ENCODE measurements at places on chromosomes 3 and 15.

GRCh38 chr3:86830566-86830965, 160.4 kb downstream of the VGLL3 start:
- no peak for DNase-seq

DNA sequence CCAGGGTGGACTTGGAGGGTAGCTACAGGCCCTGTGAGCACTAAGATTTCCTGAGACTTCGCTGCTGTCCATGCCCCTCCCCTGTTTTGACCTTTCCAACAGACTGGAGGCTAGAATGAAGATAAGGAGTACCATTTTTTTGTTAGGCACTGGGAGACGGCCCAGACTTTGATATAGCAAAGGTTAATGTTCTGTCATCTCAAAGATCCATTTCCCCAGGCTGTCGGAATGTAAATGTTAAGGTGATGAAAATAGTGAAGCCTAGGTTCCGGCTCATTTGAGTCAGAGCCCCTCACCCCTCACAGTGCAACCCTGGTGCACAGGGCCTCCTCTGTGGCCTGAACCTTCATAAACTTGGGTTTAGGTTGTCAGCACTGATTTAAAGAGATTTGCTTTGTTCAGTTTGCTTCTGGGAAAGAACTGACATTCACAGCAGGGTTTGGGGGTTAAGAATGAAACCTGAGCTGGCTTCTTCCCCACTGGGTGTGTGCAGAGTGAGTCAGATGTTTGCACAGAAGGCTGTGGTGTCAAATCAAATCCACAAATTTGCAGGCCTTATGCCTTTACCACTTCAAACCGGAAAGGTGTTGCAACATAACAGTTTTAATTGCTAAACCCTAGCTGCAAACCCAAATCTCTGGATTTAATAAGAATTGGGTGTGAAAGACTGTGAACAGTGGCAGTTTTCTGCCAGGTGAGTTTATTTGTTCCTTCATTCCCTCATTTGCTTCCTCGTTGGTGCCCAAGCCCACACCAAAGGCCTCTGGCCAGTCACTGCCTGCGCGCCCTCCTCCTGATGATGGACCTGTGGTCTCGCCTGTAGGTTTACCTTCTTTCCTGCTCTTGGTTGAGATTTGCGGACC, 20.6 kb upstream of the KCTD6 start:
- no peak for DNase-seq

DNA sequence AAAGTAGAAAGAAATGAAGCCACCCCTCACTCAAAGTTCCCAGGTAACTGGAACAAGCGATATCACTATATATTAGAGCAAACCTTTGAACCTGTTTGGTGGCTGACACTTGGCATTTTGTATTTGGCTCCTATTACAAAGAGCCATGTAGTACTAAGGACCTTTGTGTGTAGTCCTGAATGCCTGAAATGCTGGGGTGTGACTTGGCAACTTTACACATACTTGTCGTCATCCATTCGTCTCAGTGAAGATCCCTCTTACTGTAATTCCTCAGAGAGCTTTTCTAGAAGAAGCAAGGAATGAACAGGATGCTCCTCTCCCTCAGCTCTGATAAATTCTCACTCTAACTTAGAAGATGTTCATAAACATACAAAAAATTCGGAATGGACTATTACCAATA, 216.1 kb upstream of the CDIN1 start:
- DNase-seq, result no peak

- DNase-seq, result no peak
Observed at GRCh38 chr3:119571688-119572087, 7.6 kb upstream of the ADPRH start.

DNA sequence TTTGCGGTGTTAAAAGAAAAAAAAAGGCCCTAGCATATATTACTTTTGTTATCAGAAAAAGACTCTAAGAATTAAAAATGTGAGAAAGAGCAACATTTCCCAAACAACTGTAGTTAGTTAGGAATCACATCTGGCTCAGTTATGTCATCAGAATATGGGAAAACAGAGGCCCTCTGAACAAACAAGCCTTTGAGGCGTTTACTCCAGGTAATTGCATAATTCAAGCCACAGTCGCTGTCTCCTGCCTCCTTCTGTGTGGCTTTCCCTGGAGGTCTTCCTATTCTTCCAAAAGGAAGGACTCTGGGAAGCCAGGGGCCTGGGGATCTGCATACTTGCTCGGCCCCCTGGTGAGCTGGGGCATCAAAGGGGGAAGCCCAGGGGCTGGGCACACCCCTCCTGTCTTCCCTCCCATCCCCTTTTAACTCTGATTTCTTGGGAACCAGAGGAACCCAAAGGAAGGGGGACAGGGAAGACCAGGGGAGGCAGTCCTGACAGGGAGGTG, 3.7 kb upstream of the FAM107A start:
- DNase-seq, result no peak

- no peak for DNase-seq
Observed at GRCh38 chr3:171349392-171349791, 110.8 kb downstream of the TNIK start.

- DNase-seq, result no peak
Observed at GRCh38 chr15:96629511-96629910, 299.0 kb downstream of the NR2F2 start.

DNA sequence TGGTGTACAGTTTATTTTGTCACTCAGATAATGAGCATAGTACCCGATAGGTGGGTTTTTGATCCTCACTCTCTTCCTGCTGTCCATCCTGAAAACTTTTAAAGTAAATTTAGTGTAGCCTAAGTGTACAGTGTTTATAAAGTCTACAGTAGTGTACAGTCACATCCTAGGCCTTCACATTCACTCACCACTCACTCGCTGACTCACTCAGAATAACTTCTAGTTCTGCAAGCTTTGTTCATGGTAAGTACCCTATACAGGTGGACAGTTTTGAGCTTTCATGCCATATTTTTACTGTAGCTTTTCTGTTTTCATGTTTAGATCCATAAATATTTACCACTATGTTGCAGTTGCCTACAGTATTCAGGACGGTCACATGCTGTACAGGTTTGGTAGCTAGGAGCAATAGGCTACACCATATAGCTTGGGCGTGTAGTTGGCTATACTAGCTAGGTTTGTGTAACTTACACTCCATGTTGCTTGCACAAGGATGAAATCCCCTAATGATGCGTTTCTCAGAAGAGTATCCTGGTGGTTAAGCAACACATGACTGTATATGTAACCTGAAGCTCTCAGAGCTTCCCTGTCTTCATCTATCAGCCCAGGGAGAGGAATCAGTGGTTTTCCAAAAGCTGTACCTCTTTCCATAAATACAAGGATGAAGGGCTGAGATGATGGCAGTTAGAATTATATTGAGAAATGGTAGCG, 87.6 kb upstream of the SLC25A26 start:
- DNase-seq, result no peak

- no peak for DNase-seq
Observed at GRCh38 chr3:54710954-54711353, 216.9 kb downstream of the LRTM1 start.

DNA sequence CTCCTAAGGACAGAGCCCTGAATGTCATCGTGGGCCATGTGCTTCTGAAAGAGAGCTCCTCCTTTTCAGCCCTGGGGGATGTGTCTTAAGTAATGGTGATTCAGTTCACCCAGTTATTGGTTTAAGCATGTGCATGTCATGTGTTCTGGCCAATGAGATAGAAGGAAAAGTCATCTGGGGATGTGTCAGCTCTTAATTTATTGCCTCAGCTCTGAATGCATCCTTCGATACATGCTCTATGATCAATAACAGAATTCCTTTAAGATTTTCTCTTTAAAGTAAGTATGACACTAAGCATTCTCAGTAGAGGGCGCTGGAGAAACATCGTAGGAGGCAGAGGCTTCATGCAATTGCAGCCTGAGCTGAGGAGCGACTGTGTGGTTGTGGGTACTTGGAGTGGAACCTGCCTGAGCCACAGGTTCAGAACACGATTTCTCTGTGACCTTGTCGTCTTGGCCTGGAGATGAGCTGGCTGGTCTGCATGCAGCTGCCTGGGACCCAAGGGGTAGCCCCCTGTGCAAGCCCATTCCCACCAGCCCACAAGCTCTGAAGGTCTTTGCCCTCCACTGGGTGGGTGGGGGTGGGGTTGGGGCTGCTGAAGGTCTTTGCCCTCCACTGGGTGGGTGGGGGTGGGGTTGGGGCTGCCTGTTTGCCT, 69.5 kb downstream of the C3orf38 start:
- DNase-seq, result no peak

- no peak for DNase-seq
Observed at GRCh38 chr3:68088636-68089035, 434.2 kb upstream of the SUCLG2 start.

DNA sequence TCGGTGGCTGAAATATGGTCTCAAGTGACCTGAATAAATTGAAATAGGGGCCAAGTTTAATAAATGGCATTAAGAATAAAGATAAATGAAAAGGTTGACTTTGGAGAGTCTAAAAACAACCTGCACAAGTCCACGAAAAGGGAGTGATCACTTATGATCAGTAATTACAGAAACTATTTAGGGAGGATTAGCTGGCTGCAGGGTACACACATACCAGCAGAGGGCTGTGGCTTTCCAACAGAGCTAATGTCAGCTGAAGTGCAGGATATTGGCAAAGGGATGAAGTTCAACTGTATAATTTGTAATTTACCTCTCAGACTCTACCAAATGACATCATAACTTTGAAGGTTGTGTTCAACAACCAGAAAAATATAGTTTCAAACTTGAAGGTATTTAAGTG, 86.8 kb downstream of the SYNPR start:
- DNase-seq, result no peak

DNA sequence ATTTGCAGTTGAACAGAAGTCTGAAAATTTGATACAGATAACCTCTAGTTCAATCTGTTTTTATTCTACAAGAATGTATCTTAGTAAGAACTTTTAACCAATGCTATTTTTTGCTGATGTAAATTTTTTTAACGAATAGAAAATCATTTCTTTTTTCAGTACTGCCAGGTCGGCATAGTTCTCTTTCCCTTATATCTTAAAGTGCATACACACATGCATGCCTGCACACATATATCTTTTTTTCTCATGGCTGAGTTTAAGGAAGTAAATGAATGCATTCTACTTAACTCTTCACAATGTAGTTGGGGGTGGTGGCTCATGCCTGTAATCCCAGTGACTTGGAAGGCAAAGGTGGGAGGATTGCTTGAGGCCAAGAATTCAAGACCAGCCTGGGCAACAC, 48.4 kb downstream of the BLM start:
- DNase-seq, result no peak

- DNase-seq, result no peak
Observed at GRCh38 chr3:19263606-19264005, 115.3 kb downstream of the KCNH8 start.

GRCh38 chr3:39980058-39980457, 170.6 kb downstream of the MYRIP start:
- no peak for DNase-seq

- DNase-seq, result no peak
Observed at GRCh38 chr3:126288314-126288713, 68.9 kb downstream of the KLF15 start.

DNA sequence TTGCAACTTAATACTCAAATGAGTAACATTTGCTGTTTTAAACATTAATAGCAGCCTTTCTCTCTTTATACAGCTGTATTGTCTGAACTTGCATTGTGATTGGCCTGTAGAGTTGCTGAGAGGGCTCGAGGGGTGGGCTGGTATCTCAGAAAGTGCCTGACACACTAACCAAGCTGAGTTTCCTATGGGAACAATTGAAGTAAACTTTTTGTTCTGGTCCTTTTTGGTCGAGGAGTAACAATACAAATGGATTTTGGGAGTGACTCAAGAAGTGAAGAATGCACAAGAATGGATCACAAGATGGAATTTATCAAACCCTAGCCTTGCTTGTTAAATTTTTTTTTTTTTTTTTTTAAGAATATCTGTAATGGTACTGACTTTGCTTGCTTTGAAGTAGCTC, 40.3 kb downstream of the CTNNB1 start:
- DNase-seq, result no peak

- no peak for DNase-seq
Observed at GRCh38 chr3:36866368-36866767, 78.5 kb downstream of the TRANK1 start.

DNA sequence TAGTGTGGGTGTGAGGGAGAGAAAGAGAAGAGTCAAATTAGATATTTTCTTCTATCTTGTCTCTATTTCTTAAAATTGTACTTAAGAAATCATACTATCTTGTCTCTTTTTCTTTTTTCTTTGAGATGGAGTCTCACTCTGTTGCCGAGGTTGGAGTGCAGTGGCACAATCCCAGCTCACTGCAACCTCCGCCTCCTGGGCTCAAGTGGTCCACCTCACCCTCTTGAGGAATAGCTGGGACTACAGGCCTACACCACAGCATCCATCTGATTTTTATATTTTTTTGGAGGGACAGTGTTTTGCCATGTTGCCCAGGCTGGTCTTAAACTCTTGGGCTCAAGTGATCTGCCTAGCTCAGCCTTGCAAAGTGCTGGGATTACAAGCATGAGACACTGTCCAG, 104.2 kb downstream of the MYO9A start:
- no peak for DNase-seq

GRCh38 chr3:142706321-142707127, 17.3 kb upstream of the TRPC1 start:
- no peak for DNase-seq

DNA sequence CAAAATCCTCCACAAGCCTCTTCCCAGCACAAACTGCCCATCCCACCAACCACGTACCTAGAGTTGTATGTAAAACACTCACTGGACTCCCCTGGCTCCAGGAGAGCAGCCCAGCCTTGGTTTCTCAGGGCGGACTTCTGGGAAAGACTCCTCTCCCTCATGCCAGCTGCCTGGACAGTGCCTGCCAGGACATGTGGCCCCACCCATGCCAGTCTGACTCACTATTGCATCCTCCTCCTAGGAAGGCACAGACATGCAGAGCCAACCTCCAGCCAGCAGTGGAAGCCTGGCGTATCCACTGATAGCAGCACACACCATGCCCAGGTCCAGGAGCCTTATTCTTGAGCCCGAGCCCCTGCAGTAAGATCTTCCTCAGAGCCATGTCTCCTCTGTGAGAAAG, 8.6 kb downstream of the PKM start:
- no peak for DNase-seq

- no peak for DNase-seq
Observed at GRCh38 chr3:179811321-179812095, 158.7 kb downstream of the USP13 start.

DNA sequence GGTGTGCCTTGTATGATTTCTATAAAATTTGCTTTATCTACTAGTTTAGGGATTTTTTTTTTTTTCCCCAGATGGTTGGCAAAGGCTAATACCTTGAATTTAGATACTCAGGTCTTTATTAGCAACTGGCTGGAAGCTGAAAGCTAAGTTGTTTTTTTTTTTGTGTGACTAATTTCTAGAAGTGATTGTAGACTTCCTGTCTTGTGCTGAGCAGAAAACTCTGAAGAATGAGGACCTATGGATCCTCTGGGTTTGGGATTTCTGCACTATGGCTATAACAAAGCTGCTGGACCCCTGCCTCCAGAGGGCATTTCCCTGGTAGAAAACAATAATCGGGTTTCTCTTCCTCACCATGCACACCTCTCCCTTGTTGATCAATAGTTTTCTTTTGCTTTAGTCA, 10.0 kb downstream of the ARIH2 start:
- no peak for DNase-seq

GRCh38 chr3:179509701-179510100, 53.0 kb upstream of the ACTL6A start:
- DNase-seq, result no peak

- no peak for DNase-seq
Observed at GRCh38 chr15:59367022-59367451, 5.6 kb downstream of the MYO1E start.

All from stimulated activated CD4-positive, alpha-beta T cell treated with anti-CD3 and anti-CD28 coated beads, Interleukin-1b, Interleukin-23, amount 100 ng/mL, for 4 hours (primary cell).